Ovary (tissue), 10 donors: ENCODE measurements at places on chromosomes 16 and 17. TPM values are rescaled to one million over a fixed set of nuclear protein-coding genes. Genes with fewer than 3 reads are reported as not detected.

Gene SLC13A2
- not detected for total RNA-seq

Gene HBZ
- total RNA-seq, result 0.28 TPM

Gene TOP2A
- 0.56 TPM for total RNA-seq

Gene EVPL
- total RNA-seq, result 7.2 TPM

Gene ZPBP2
- not detected for total RNA-seq

Gene GLTPD2
- total RNA-seq, result not detected

Gene PRSS21
- total RNA-seq, result not detected

Gene OR1A1
- total RNA-seq, result not detected

Gene FBXO39
- total RNA-seq, result 0.74 TPM

Gene ALOXE3
- total RNA-seq, result not detected

DNA sequence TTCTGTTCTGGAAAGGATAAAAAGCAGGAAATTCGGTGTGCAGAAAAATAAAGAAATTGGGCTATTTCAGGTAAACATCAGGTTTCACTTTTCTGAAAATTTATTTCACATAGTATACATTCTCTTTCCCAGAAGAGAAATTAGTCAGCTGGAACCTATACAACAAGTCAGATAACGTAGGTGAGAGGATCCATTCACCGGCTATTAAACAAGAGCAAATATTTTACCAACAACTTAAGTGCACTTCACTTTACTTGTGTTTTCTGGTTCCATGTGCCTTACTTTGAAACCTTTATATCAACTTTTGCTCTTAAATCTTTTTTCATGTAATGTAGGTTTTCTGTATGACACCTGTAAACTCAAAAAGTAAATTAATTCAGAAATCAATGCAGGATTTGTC is 839.7 kb downstream of the CDH11 start:
- H3K4me3 ChIP-seq, result no peak overlapping the region
- no peaks in the 10 kb centered on the region for H3K36me3 ChIP-seq
- DNase-seq, result no peak
- H3K27me3 ChIP-seq, result no peaks in the 10 kb centered on the region
- H3K27ac ChIP-seq, result no peak overlapping the region
- no peaks in the 10 kb centered on the region for H3K4me1 ChIP-seq

DNA sequence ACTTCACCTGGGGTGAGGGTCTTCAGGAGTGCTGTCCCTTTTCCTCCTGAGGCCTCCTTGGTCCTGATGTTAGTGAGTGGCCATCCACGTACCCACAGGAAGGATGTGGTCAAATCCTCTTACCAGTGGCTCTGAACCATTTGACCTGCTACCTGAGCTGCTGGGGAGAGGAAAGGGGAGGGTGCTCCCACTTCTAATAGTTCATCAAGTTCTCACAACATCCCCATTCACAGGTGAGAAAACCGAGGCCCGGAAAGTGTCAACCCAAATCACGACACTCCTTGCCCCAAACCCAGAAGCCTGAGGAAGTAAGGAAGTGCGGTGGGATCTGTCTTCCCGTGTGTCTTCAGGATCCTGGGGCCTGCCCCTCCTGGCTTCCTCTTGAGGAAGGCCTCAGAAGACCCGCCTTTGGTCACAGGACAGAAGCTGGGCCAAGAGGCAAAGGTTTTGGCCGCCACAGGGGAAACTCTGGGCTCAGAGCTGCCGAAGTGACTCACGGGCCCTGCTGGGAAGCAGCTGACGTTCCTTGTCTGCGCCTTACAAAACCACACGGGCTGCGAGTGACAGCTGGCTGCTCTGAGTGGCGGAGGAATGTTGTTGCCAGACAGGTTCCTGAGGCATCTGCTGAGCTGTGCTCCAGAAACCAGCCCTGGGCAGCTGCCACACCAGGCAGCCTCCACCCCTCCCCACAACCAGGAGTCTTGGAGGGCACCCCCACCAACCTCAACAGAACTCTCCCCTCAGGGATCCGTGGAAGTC is 13.9 kb upstream of the KIFC3 start:
- H3K4me1 ChIP-seq, result no peaks in the 10 kb centered on the region
- H3K27me3 ChIP-seq, result no peaks in the 10 kb centered on the region
- DNase-seq, result peak; percentile 60
- H3K4me3 ChIP-seq, result no peak overlapping the region
- no peak overlapping the region for H3K27ac ChIP-seq
- no peaks in the 10 kb centered on the region for H3K36me3 ChIP-seq

DNA sequence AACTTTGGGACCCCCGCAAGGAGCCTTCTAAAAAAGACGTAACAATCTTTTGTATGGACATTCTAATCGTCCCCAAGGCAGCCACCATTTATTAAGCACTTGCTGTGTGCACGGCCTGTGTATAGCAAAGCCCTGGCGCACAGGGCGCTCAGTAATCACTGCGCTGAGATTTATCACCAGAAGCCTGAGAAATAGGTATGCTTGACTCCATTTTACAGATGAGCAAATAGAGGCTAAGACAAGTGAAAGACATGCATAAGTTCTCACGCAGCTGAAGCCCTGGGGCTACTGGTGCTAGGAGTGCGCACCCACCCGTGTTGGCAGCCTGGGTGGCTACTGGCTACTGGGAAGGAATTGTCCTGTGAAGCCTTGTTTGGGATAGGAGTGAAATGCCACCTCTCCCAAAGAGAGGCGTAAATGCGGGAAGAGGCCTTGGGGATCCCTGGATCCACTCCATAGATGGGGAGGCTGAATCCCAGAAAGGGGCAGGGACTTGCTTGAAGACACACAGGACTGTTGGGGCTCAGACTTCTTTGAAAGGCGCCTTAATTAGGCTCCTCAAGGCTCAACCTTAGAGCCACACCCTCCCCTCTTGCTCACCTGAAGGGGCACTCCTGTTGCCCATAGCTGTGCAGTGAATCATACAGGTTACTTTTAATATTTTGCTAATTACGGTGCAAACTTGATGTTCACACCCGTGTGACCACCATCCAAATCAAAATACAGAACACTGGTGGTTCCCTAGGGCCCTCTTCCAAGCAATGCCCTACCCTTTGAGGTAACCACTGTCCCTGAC is 634 bp upstream of the NATD1 start:
- peaks cover 6% of the 10 kb centered on the region for H3K4me1 ChIP-seq
- H3K4me3 ChIP-seq, result peak overlapping the region; percentile 56
- no peaks in the 10 kb centered on the region for H3K27me3 ChIP-seq
- no peak overlapping the region for H3K27ac ChIP-seq
- DNase-seq, result no peak

GRCh38 chr16:83689385-83689831 is 118.4 kb upstream of the HSBP1 start:
- no peaks in the 10 kb centered on the region for H3K36me3 ChIP-seq
- H3K27ac ChIP-seq, result no peak overlapping the region
- H3K4me1 ChIP-seq, result no peaks in the 10 kb centered on the region
- H3K4me3 ChIP-seq, result no peak overlapping the region
- H3K27me3 ChIP-seq, result no peaks in the 10 kb centered on the region

DNA sequence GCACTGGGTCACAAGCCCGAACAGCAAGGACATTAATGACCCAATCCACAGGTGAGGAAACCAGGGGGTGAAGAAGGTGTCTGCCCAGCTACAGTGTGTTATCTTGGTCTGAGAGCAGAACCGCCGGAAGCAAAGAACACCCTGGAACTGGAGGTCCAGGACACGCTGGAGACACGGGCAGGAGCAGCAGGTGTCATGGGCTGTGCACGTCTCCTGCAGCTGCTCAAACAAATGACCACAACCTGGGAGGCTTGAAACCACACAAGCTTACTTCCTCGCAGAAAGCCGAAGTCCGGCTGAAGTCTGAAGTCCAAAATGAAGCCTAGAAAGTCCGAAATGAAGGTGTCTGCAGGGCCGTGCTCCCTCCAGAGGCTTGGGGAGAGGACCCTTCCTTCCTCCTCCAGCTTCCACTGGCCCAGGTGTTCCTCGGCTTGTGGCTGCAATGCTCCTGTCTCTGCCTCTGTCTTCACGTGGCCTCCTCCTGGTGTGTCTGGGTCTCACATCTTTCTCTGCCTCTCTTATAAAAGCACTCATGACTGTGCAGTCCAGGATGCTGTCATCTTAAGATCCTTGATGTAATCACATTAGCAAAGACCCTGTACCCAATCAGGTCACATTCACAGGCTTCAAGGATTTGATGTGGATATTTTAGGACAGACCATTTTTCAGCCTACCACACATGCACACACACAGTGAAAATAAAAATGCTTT is 351.2 kb downstream of the C16orf95 start:
- no peak overlapping the region for H3K27ac ChIP-seq
- H3K4me3 ChIP-seq, result no peak overlapping the region
- no peak for DNase-seq
- H3K36me3 ChIP-seq, result no peaks in the 10 kb centered on the region
- no peaks in the 10 kb centered on the region for H3K27me3 ChIP-seq

DNA sequence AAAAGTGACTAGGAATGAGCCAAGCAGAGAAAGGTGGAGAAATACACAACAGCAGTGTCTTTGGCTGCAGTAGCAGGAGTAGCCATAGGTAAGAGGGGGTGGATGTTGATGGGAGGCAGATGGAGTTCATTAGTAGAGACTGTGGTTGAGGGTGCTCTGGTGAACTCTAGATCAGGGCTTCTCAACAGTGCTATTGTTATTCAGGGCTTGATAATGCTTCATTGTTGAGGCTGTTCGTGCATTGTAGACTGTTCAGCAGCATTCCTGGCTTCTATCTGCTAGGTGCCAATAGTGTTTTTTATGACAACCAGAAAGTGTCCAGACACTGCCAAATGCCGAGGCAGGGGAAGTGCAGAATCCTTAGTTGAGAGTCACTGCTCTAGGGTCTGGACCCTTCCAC is 3.6 kb downstream of the ALKBH5 start:
- no peaks in the 10 kb centered on the region for H3K36me3 ChIP-seq
- peak overlapping the region; percentile 95 for H3K4me3 ChIP-seq
- peaks cover 27% of the 10 kb centered on the region for H3K4me1 ChIP-seq
- H3K27ac ChIP-seq, result no peak overlapping the region

DNA sequence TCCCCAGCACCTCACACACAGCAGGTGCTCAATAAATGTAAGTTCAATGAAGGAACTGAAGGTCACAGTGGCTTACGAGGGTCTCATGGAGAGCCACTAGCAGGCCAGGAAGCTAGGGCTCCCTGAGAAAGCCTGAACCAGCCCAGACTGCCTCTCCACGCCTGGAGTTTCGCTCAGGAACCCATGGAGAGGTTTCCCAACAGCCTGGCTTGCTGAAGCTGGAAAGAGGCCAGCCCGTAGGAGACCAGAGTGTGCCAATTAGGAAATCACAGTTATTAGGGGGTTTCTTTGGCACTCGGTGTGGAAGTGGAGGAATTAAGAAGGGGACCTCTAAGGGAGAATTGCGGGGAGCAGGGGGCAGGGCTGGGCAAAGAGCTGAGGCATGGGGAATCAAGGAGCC is 36.3 kb upstream of the CACNG1 start:
- no peak overlapping the region for H3K27ac ChIP-seq
- H3K4me3 ChIP-seq, result no peak overlapping the region
- no peaks in the 10 kb centered on the region for H3K27me3 ChIP-seq

DNA sequence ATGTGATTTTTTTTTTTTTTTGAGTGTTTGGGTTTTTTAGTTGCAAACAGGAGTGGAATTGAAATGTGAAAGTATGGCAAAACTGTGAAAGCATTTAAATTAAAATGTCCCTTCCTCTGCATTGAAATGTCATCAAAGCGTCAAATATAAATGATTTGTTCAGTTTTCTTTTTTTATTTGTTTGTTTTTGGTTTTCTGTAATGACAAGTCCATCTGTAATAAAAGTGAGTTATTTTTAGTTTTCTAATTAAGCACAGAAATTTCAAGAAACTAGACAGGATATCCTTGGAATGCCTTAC is 1.9 kb upstream of the TOB1 start:
- H3K4me3 ChIP-seq, result peak overlapping the region; percentile 94
- H3K36me3 ChIP-seq, result no peaks in the 10 kb centered on the region
- H3K27me3 ChIP-seq, result no peaks in the 10 kb centered on the region
- peaks cover 2% of the 10 kb centered on the region for H3K4me1 ChIP-seq

GRCh38 chr17:1362964-1363363 is 37.1 kb downstream of the YWHAE start:
- H3K4me3 ChIP-seq, result no peak overlapping the region
- H3K4me1 ChIP-seq, result peaks cover 13% of the 10 kb centered on the region
- no peak for DNase-seq
- no peak overlapping the region for H3K27ac ChIP-seq
- H3K27me3 ChIP-seq, result no peaks in the 10 kb centered on the region
- no peaks in the 10 kb centered on the region for H3K36me3 ChIP-seq

DNA sequence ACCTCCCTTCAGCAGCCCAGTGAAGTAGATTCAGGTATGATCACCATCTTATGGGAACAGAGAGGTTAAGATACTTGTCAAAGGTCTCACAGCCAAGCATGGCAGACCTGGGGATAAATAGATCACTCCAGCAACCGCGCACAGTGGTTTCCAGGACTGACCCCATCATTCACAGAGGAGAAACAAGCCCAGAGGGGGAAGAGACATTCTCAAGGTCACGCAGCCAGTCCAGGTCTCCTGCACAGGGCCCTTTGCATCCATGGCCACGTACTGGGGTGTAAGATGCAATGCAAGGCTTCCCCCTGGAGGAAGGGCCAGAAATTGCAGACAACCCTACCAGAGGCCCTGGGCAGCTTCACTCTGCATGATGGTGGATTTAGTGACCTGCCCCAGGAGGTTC is 19.9 kb downstream of the TLE7 start:
- H3K4me3 ChIP-seq, result no peak overlapping the region
- no peaks in the 10 kb centered on the region for H3K27me3 ChIP-seq
- no peaks in the 10 kb centered on the region for H3K4me1 ChIP-seq
- no peaks in the 10 kb centered on the region for H3K36me3 ChIP-seq
